ENCODE measurements at places on chromosomes 5 and 9.

- no peak for DNase-seq
Measured at GRCh38 chr9:81565609-81566008, 123.7 kb downstream of the TLE1 start.

- DNase-seq: no peak
Measured at GRCh38 chr5:168853972-168854371, 274.8 kb upstream of the PANK3 start.

DNA sequence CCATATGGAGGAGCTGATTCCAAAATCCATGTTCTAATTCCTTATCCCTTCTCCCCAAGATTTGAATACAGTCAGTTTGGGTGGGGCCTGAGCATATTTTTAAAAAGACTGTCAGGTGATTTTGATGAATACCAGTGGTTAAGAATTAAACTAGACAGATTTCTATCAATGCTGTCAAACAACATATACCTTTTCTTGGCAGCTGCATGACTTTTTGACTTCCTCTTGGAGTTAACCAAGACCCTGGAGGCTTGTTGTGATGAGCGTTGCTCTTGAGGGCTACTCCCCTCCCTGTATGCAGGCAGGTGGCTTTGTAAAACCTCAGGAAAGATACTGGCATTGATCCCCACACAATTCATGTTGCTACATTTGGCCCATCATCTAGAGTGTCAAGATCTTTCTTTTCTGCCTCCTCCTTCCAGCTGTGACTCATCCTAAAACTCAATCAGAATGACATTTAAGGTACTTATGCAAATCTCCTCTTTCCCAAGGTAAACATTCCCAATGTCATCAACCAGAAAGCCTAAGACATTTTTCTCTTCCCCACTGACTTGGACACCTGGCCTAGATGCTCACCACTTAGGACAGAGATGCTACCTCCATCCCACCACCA lies 61.7 kb downstream of the PPP2R2B start:
- DNase-seq: no peak

DNA sequence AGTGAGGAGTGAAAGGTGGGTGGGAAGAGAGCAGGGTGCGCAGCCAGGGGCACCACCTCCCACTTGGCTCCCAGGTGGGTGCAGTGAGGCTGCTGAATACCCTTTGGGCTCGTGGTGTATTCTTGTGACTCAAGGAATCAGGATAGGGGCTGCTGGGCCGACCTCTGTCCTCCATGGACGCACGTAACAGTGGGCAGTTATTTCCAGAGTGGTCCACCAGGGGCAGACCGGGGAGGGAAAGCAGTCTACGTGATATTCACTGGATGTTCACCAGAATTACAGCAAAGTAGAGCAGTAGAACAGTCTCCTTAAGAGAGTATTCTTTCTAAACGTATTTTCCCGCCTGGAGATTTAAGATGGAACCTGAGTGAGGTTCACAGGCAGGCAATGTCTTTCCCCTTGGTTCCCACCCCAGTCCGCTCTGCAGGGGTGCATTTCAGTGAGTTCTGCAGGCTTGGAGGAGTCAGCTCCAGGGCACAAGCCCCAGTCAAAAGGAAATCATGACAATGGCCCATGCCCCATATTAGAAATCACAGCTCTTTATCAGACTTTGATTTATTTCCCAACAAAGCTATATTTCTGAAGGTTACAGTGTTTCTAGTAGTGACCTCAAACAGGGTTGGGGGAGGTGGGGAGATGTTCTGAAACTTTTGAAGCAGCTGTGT lies 88.7 kb downstream of the SYK start:
- DNase-seq: no peak

- DNase-seq: peak; percentile 68
Measured at GRCh38 chr9:127778280-127779135, at the start of gene SH2D3C. TSS of gene SH2D3C (minus strand) at chr9:127778666. CDS start at chr9:127778627, 39 bp downstream.

GRCh38 chr5:127564002-127564769 lies 46.7 kb downstream of the PRRC1 start:
- DNase-seq: no peak

DNA sequence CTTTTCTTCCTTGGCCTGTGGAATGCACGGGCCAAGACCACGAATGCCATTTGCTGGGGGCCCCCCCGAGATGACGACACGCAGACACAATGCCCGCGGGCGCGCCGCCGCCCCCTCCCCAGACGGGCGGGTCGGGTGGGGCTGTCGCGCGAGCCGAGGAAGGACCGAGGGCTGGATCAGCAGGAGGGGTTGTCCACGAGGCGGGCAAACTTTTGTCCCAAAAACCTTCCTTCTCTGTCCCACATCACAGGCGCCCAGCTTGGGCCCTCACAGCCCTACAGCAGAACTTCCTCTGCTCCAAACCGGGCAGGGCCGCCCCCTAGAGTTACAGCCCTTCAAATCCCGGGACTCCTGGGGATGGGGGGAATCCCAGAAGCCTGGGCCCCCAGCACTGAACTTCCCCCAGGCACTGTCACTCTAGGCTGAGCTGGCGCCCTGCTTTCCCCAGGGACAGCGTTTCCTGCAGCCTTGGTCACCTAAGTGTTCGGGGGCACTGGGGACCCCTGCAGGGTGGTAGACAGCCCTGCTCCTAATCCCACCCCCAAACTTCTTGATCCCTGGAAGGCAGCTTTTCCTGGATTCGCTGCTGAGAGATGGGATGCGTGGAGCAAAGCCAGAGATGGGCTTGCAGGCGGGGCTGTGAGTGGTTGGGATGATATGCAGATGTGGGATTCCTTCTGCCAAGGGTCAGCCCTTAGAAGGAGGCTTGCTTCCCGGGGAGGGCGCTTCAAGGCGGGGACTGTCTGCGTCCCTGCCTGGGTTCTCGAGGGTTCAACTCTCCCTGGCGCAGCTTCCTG lies 980 bp downstream of the COL5A1 start:
- DNase-seq: no peak
